ENCODE measurements at places on chromosomes 16 and 17. TPM values are rescaled to one million over a fixed set of nuclear protein-coding genes. Genes with fewer than 3 reads are reported as not detected.

- H3K36me3 ChIP-seq = peaks cover 10% of the 10 kb centered on the region
- no peak overlapping the region for H3K27ac ChIP-seq
- DNase-seq = no peak
- no peak overlapping the region for H3K4me3 ChIP-seq
- no peaks in the 10 kb centered on the region for H3K27me3 ChIP-seq
These were observed 31.4 kb downstream of the LIG3 start for GRCh38 chr17:35011671-35012216.

Gene TMEM114
- not detected for polyA plus RNA-seq

Gene SGCA
- polyA plus RNA-seq = not detected

DNA sequence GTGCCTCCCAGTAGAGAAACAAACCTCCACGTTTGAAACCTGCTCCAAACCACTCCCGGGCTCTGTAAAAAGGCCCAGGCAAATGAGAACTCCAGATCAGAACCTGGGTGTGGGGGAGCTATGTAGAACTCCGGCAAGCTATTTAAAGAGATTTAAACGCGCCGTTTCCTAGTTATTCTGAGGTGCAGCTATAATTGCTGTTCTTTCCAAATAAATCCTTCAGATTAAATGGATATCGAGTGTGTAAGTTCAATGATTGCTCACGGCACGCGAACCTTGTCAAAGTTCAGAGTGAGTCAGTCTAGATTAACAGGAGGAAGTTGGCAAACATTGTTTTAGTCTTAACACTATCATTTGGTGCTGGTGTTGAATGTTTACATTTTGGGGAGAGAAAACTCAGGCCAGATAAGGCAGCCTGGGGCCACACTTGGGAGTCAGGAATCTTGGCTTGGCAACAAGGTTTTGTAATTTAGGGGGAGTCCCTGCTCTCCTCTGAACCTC, 92.9 kb upstream of the SALL1 start:
- H3K4me3 ChIP-seq = no peak overlapping the region
- no peaks in the 10 kb centered on the region for H3K27me3 ChIP-seq
- no peak overlapping the region for H3K27ac ChIP-seq
- DNase-seq = no peak
- no peaks in the 10 kb centered on the region for H3K36me3 ChIP-seq

GRCh38 chr16:74186561-74186971, 110.0 kb upstream of the PSMD7 start:
- no peaks in the 10 kb centered on the region for H3K4me1 ChIP-seq
- DNase-seq = no peak
- no peak overlapping the region for H3K27ac ChIP-seq
- no peaks in the 10 kb centered on the region for H3K27me3 ChIP-seq
- no peak overlapping the region for H3K4me3 ChIP-seq

- H3K4me3 ChIP-seq = no peak overlapping the region
- H3K36me3 ChIP-seq = no peaks in the 10 kb centered on the region
- H3K4me1 ChIP-seq = no peaks in the 10 kb centered on the region
- DNase-seq = no peak
These were observed 983.9 kb downstream of the CDH11 start for GRCh38 chr16:64138006-64138405.

Gene SDR42E1
- 0.08 TPM for polyA plus RNA-seq

- H3K27ac ChIP-seq = no peak overlapping the region
- peaks cover 35% of the 10 kb centered on the region for H3K27me3 ChIP-seq
- no peaks in the 10 kb centered on the region for H3K36me3 ChIP-seq
- H3K4me1 ChIP-seq = peaks cover 2% of the 10 kb centered on the region
- DNase-seq = no peak
These were observed 3.8 kb downstream of the WFDC1 start for GRCh38 chr16:84298376-84298899.

DNA sequence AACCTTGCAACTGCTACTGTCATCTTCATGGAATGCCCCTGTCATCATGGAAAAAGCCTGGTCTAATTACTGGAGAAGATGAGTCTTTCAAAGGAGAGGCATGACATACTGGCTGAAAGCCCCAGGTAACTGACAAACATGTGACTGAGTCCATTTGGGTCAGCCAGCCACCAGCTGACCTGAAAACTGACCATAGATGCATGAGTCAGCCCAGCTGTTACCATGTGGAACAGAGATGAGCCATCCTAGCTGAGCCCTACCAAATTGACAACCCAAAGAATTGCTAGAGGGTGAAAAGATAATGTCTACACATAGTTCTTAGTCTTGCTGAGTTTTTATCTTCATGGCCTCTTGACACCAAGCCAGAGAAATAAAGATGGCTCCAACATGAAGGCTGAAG, 311.8 kb downstream of the UTP18 start:
- no peak for DNase-seq
- H3K36me3 ChIP-seq = no peaks in the 10 kb centered on the region
- no peak overlapping the region for H3K27ac ChIP-seq
- H3K27me3 ChIP-seq = no peaks in the 10 kb centered on the region
- no peaks in the 10 kb centered on the region for H3K4me1 ChIP-seq

DNA sequence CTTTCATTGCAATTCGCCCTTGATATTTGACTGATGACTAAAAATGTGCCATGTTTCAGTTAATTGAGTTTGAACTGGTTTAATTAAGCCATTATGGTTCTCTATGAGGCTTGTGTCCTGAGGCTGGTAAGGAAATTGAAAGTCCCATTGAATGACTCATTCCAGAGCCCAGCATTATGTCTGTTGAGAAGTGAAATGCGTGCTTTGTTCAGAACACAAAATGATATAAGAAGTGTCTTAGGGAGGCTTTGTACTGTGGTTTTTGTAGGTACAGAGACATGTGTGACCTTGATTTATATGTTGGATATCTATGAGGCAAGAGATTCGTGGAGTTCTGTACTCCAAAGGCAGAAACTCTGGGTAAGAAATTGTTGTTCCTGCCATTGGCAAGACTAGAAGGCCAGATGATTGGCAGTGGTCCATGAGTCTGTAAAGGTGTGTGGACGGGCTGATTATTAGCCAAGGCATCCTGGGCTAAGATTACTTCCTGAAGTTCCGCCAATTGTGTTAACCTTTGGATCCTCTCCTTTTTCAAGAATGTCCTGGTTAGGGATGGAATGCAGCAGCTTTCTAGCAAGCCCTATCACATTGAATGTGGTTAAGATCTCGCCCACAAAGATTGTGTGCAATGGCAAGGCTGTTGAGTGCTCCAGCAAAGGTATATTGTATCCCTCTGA, 103.7 kb downstream of the NPIPB5 start:
- H3K27me3 ChIP-seq = no peaks in the 10 kb centered on the region
- H3K4me3 ChIP-seq = no peak overlapping the region
- no peak overlapping the region for H3K27ac ChIP-seq
- H3K4me1 ChIP-seq = no peaks in the 10 kb centered on the region
- no peaks in the 10 kb centered on the region for H3K36me3 ChIP-seq
- DNase-seq = no peak

DNA sequence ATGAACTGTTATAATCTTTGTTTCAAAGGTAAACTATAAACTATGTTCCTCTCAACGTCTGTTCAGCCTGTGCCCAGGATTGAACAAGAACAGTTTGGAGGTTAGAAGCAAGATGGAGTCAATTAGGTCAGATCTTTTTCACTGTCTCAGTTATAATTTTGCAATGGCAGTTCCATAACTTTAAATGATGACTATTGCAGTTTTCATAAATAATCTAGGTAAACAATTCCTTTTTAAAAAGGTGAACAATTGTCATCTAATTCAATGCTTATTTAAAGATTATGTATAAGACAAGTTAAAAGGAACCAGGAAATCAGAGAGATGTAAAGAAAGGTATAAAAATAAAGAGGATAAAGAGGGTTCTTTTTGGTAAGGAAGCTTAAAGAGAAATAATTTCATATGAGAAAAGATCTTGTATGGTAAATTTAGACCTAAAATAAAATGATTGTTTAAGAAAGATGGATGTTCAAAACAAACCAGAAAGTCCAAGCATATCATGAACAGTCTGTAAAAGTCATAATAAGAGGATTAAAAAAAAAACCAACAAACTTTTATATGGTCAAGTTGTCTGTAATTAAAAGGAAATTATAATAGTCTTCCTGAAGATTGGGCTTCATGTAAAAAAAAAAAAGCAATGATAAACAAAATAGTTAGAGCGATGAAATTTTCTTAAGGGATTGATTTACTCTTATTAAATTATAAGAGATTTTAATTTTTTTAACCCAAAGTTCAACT, 6.1 kb downstream of the KRTAP4-9 start:
- no peaks in the 10 kb centered on the region for H3K4me1 ChIP-seq
- H3K4me3 ChIP-seq = no peak overlapping the region
- DNase-seq = no peak
- no peaks in the 10 kb centered on the region for H3K36me3 ChIP-seq

DNA sequence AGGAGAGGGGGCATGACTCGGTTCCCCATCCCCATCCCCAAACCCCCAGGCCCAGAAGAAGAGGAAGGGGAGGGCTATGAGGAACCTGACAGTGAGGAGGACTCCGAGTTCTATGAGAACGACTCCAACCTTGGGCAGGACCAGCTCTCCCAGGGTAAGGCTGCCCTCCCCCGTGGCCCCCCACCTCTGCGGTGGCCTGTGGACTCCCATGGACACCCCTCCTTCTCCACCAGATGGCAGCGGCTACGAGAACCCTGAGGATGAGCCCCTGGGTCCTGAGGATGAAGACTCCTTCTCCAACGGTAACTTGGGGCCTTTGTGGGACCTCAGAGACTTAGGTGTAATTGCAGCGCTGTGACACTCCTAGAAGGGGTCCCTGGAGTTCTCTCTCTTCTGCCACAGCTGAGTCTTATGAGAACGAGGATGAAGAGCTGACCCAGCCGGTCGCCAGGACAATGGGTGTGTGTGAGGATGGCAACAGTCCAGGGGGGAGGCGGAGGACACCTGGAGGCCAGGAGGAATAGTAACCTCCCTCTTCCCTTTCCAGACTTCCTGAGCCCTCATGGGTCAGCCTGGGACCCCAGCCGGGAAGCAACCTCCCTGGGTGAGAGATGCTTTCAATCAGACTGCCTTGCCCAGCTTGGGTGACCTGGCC, 5.6 kb downstream of the CD19 start:
- no peak overlapping the region for H3K4me3 ChIP-seq
- no peaks in the 10 kb centered on the region for H3K36me3 ChIP-seq
- H3K27me3 ChIP-seq = no peaks in the 10 kb centered on the region
- no peaks in the 10 kb centered on the region for H3K4me1 ChIP-seq

GRCh38 chr16:57727610-57728009, 8.0 kb upstream of the KATNB1 start:
- H3K27ac ChIP-seq = no peak overlapping the region
- H3K4me1 ChIP-seq = no peaks in the 10 kb centered on the region

DNA sequence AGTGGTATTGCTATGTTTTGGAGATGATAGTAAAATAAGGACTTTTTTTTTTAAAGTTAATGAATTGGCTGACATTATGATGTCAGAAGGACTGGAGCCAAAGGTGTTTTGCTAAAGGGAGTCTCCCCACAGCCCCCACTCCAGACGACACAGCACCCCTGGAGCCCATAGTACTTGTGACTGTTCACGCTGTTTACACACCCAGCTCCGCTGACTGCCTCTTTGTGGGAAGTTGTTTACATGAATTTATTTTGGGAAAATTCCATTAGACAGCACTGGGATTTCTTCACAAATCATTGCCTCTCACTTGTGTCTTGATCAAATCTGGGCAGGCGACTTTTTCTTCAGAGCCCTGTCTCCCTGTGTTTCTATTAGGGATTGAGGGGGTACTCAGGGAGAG, 108.6 kb downstream of the C17orf67 start:
- DNase-seq = no peak
- H3K27me3 ChIP-seq = no peaks in the 10 kb centered on the region
- no peak overlapping the region for H3K4me3 ChIP-seq
- H3K36me3 ChIP-seq = no peaks in the 10 kb centered on the region

DNA sequence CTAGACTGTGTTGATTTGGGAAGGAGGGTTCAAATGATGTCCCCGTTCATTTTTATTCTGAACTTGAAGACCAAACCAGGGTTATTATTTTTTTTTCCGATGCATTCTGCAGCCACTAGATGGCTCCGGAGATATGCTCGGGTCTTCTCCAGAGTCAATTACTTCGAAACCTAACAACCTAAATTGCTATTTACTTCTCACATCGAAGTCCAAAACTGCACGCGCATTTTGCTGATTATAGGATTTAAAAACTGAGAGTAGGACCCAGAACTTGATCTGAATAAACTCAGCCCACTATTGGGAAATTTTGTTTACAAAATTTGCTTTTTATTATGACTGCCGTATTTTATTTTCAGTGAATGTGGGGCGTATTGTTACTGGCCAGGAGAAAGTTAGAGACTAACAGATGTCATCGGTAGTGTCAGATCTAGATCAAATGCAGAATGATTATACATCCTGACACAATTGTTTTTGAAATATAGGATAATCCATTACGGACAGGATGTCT, 263.8 kb downstream of the HS3ST3A1 start:
- no peak overlapping the region for H3K27ac ChIP-seq
- H3K27me3 ChIP-seq = no peaks in the 10 kb centered on the region
- peak; percentile 18 for DNase-seq
- no peak overlapping the region for H3K4me3 ChIP-seq

Gene ZNF624
- polyA plus RNA-seq = 0.77 TPM

Measured in endothelial cell of umbilical vein (primary cell).